ENCODE measurements at places on chromosomes 7 and 10. TPM values are rescaled to one million over a fixed set of nuclear protein-coding genes. Genes with fewer than 3 reads are reported as not detected.

The NPY gene
- total RNA-seq, result 2.3 TPM

The PALD1 gene
- 0.40 TPM for total RNA-seq

The GIMAP4 gene
- total RNA-seq, result 0.33 TPM

The FMC1 gene
- 3.6 TPM for total RNA-seq

The PARG gene
- total RNA-seq, result 32.9 TPM

The PBLD gene
- 4.4 TPM for total RNA-seq

The HYAL4 gene
- total RNA-seq, result not detected

The STEAP1B gene
- 23.4 TPM for total RNA-seq

The ZPBP gene
- total RNA-seq, result not detected

The MRPS33 gene
- 21.3 TPM for total RNA-seq

The SPDYE5 gene
- not detected for total RNA-seq

The OR2A5 gene
- not detected for total RNA-seq

The TRAPPC14 gene
- total RNA-seq, result 4.8 TPM

The TMEM225B gene
- 0.52 TPM for total RNA-seq

The TMEM196 gene
- not detected for total RNA-seq

The IFIT1B gene
- not detected for total RNA-seq

The FGFBP3 gene
- 0.36 TPM for total RNA-seq

The CALML3 gene
- total RNA-seq, result not detected

The HOXA1 gene
- 0.52 TPM for total RNA-seq

The PPIF gene
- 26.1 TPM for total RNA-seq

The GIMAP1 gene
- 0.03 TPM for total RNA-seq

The MRLN gene
- total RNA-seq, result not detected

The WAPL gene
- total RNA-seq, result 47.2 TPM

The SEC31B gene
- total RNA-seq, result 4.8 TPM

The LEP gene
- 0.17 TPM for total RNA-seq

The GARIN1A gene
- 1.3 TPM for total RNA-seq

The FRMD4A gene
- 114 TPM for total RNA-seq

The AQP1 gene
- total RNA-seq, result 335 TPM

The ABCB4 gene
- 0.99 TPM for total RNA-seq

The SH3PXD2A gene
- 45.5 TPM for total RNA-seq

The MEOX2 gene
- 28.3 TPM for total RNA-seq

The MYH16 gene
- not detected for total RNA-seq

The CRHR2 gene
- not detected for total RNA-seq
